Left lobe of liver (tissue), 2 donors: ENCODE measurements at places on chromosomes 6 and 20.
A peak's percentile ranks its signal among the peaks of the same experiment; 100 is the strongest.

DNA sequence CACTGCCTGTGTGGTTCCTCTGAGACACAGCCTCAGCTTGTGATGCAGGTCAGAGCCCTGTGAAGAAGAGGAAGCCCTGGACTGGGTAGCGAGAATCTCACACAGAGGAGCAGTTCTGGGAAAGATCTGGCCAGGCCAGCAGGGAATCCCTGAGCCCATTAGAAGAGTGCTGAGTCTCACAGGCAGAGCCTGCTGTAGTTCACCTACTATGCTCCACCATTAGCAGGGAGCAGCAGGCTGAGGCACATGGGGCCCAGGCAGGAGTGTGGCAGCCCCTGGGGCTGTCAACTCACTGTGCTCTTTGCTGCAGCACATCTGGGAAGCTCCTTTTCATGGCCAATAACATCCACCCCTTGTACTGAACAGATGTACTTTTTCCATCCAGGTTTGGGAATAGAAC lies 146.8 kb upstream of the B3GAT2 start:
- DNase-seq: no peak

GRCh38 chr6:151380848-151381205 lies 10.5 kb downstream of the ZBTB2 start:
- no peak for DNase-seq

- no peak for DNase-seq
Observed at GRCh38 chr20:50464026-50464724, 46.0 kb upstream of the PTPN1 start.

DNA sequence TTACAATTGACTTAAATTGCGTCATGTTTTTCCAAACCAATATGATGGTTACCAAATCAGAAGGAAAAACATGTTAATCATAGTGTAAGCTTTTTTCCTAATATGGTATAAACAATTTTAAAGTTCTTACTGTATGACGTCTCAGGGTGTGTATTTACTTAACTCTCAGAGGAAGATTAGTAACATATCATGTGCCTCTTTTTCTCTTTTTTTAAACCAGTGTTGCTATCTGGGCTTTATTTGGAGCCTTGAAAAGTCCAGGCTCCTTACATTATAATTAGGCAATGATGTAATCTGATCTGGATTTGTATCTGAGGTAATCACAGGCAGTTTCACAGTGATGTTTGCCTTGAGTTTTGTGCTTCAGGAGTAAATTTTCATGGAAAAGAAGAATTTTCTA lies 20.4 kb upstream of the RAB23 start:
- DNase-seq: no peak

DNA sequence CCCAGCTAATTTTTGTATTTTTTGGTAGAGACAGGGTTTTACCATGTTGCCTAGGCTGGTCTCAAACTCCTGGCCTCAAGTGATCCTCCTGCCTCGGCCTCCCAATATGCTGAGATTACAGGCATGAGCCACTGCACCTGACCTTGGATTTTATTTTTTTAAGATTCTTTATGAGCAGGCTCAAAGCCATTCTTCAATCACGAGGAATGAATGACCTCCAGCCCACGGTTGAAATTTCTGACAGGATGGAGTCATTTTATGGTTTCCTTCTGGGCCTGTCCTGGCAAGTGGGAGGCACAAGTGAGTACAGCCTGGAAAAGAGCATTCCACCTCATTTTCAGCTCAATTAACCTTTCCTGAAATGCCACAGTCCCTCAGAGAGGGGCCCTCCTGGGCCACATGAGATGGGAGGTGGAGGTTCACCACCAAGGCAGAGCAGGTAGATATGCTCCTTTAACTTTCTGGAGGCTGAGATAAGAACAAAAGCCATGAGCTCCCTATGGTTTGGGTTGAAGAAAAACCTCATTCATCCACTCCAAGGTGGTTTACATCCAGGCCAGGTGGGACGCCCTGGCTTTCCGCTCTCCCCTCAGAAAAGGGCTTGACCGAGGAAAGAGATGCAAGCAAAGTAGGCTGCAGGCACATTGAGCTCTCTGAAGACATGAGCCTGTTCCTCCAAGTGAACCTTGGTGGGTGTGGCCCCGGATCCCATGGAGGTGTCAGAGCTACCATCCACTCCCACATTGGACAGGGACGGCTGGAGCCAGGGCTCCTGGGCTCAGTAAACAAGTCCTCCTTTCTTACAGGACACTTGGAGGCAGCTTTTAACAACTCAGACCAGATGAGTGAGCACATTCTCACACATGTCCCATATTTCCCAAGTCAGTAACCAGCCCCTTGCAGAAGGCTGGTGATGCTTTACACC lies 208.5 kb upstream of the SSTR4 start:
- no peak for DNase-seq

GRCh38 chr6:119736296-119737021 lies 386.9 kb upstream of the MAN1A1 start:
- DNase-seq: no peak

- DNase-seq: peak; percentile 73
Observed at GRCh38 chr20:57473246-57474048, 51.5 kb downstream of the CTCFL start.

GRCh38 chr6:134714679-134715078 lies 235.2 kb downstream of the ALDH8A1 start:
- DNase-seq: no peak

- DNase-seq: no peak
Observed at GRCh38 chr6:45488889-45489288, 111.2 kb upstream of the SUPT3H start.

- DNase-seq: no peak
Observed at GRCh38 chr20:45913116-45913515, 1.2 kb upstream of the PLTP start.

DNA sequence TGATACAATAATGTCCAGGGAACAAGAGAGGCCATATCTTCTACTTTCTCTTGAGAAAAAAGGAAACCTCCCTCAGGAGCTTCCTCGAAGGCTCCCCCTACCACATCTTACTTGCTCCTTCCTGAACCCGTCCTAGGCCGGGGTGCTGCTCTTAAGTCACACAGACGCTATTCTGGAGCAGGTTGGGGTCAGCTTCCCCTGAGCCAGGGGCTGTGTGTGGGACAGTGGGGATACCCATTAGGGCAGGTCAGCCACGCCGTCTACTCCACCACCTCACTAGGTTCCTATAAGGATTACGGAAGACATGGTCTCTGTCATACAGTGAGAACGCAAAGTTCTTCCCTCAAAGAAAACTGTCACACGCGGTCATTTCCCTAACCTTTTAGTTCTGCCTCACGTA lies 8.2 kb upstream of the PPP1R3G start:
- no peak for DNase-seq

- DNase-seq: no peak
Observed at GRCh38 chr6:39907871-39908575, 26.2 kb downstream of the MOCS1 start.

- DNase-seq: no peak
Observed at GRCh38 chr20:9740486-9740885, 98.4 kb downstream of the PAK5 start.

- no peak for DNase-seq
Observed at GRCh38 chr6:16058929-16059345, 69.9 kb upstream of the MYLIP start.

GRCh38 chr6:91708534-91708933 lies 1121.7 kb upstream of the MAP3K7 start:
- no peak for DNase-seq

DNA sequence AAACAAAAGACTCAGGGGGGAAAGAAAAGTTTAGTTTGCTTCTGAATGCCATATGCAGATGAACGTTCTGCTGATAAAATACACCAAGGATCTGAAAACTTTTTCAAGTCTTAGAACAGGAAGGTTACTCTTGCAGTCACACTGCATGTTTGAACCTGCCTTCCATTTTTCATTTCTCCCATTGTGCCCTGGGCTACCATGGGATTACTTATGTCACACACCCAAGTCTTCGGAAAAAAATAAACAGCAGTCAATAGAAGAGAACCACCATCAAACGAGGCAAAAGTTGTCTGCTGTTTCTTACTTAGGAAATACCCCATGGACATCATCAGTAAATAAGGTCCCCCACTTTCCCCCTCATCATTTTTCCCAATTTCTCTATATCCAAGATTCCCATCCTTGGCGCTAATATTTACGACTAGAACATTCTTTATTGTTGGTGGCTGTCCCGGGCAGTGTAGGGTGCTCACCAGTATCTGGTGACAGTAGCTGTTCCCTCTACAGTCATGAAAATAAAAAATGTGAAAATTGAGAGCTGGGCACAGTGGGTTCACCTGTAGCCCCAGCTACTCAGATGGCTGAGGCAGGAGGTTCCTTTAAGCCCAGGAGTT lies 202.5 kb downstream of the BCAS1 start:
- DNase-seq: no peak

GRCh38 chr20:5153612-5154542 lies 27.1 kb downstream of the CDS2 start:
- DNase-seq: no peak

GRCh38 chr6:108295676-108296075 lies 822 bp downstream of the AFG1L start:
- no peak for DNase-seq

DNA sequence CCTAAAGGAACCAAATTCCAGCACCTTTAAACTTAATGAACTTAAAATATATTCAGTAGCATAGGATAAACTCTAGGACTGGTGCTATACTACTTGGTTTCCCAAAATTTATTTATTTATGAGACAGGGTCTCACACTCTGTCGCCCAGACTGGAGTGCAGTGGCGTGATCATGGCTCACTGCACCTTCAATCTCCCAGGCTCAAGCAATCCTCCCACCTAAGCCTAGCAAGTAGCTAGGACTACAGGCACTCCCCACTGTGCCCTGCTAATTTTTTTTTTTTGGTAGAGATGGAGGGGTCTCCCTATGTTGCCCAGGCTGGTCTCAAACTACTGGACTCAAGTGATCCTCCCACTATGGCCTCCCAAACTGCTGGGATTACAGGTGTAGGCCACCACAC lies 21.4 kb downstream of the EIF2S2 start:
- DNase-seq: no peak

GRCh38 chr20:5268449-5268848 lies 48.3 kb downstream of the PROKR2 start:
- DNase-seq: no peak

GRCh38 chr6:53294611-53295010 lies 54.1 kb downstream of the ELOVL5 start:
- DNase-seq: no peak

DNA sequence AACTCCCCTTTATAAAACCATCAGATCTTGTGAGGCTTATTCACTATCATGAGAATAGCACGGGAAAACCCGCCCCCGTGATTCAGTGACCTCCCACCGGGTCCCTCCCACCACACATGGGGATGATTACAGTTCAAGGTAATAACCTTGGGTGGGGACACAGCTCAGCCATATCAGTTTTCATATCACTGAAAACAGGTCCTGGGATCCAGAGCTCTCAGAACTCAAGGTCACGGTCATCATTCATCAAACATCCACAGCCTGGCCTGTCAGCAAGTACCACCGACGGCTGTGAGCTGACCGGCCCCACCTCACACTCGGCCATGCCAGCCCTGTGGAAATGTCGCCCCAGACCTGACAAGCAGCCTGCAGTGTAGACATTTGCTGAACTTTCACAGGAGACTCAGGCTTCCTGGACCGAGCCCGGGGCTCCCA lies 14.1 kb upstream of the FRMD1 start:
- no peak for DNase-seq

- DNase-seq: no peak
Observed at GRCh38 chr6:21870076-21870730, 276.7 kb downstream of the SOX4 start.

GRCh38 chr6:31737315-31737990 lies 1.1 kb upstream of the CLIC1 start:
- DNase-seq: no peak

GRCh38 chr20:50695135-50695872 lies 4.0 kb upstream of the RIPOR3 start:
- DNase-seq: no peak

GRCh38 chr20:17612287-17612991 lies 42.6 kb downstream of the DSTN start:
- peak; percentile 47 for DNase-seq

DNA sequence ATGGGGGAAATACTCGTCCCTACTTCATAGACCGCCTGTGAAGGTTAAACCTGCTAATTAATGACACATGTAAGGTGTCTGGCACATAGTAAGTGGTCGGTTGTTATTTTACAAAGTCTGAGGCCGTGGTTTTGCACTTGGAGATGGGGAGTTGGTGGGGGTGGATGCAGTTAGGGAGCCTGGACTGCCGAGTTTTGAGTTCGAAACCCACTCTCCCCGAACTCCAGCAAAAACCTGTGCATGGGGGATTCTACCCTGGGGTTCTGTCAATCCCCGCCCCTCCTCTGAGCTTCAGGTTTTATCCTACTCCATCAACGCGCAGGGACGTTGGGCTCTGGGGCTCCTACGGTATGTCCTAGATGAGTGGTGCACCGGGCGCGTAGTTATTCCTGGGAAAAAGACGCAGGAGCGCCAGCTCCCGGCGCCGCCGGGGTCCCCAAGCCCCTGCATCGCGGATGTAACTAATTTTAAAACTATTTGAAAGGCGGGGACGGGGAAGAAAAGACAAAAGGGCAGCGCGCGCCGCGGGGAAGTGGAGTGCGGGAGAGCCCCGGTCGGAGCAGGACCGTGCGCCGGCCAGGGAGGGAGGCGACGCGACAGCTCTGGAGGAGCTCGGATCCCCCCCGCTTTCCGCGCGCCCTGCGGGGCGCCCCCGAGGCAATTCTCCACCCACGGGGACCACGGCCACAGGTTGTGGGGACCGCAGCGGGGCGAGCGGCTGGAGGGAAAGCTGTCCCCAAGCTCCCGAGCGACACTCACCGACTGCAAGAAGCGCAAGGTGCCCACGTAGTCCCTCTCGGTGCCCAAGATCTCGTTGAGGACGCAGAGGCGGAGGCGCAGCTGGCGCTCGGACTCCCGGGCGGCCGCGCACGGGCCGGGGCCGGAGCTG lies 672 bp downstream of the PREX1 start:
- no peak for DNase-seq

DNA sequence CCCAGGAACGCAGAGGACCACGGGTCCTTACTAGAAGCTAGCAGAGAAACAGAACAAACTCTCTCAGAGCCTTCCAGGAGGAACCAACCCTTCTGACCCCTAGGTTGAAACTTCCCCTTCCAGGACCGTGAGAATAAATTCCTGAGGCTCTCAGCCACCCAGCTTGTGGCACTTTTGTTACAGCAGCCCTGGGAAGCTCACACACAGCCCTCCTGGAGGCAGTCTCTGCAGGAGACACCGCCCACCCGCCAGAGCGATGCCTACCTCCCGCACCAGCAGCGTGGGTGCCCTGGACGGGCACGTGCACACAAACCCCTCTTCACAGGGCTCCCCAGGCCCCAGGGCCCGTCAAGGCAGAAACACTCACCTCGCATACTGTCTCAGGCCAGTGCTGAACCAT lies 4.2 kb downstream of the RNASET2 start:
- no peak for DNase-seq

GRCh38 chr6:3764516-3765335 lies 13.2 kb upstream of the PXDC1 start:
- DNase-seq: no peak

- DNase-seq: no peak
Observed at GRCh38 chr6:138572885-138573284, 73.6 kb upstream of the NHSL1 start.
